Central memory CD8-positive, alpha-beta T cell (primary cell): ENCODE measurements at places on chromosomes 6 and 20.

DNA sequence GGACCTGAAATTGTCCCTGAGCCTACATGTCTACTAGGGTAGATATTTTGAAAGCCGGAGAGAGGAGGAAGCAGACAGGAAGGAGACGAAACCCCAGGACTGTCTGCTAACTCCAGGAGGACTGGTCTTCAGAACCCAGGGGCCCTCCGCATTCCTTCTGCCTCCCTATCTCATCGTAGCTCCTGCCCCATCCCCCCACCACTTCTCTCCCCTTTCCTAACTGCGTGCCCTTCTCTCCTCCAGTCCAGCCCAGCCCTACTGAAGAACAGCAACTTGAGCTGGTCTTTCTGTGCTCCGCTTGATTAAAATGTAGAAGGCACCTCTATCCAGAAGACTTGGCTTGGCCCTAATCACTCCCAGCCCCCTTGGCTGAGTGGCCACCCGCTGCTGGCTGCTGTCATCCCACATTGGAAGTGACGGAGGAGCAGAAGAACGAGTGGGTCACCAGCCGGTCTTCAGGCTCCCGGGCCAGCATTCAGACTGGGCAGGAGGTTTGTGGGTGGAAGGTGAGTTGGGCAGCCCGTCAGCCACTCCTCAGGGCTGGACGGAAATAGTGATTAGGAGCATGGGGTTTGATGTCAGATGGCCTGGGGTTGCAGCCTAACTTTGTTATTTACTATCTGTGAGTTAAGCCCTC is 28.8 kb upstream of the ANGPT4 start:
- DNase-seq, result no peak

DNA sequence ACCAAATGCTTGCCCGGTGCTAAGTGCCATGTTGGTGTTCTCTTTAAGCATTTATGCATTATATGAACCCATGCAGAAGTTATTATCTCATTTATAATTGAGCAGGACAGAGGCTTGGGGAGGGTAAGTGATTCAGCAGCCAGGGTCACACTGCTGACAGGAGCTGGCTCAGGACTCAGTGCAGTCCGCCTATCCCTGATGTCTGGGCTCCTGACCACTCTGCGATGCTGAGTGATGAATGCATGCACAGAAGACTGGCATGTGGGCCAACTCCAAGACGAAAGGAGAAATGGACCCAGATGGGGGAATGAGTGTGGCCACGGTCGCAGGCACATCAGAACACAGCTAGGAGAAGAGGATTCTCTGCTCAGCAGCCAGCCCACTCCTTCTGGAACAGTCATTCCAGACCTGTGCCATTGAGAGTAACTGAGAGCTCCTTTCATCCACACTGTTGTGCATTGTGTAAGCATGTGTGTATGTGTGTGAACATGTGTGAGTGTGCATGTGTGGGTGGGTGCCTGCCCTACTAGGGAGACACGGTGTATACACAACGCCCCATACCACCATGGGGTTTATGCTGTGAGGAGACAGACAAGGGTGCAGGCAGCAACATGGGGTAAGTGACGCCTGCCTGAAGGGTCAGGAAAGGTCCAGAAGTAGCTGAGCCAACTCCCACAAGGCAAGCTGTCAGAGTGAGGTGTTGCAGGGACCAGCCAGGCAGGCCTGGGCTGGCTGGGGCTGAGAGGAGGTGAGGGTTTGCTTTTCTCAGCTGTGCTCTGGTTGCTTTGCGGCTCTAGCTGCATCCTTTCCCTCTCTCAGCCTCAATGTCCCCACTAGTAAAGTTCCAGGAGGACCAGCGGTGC is 97.8 kb upstream of the PMEPA1 start:
- DNase-seq, result no peak

- DNase-seq, result no peak
Measured at GRCh38 chr20:63084563-63084927, 77.8 kb upstream of the BHLHE23 start.

DNA sequence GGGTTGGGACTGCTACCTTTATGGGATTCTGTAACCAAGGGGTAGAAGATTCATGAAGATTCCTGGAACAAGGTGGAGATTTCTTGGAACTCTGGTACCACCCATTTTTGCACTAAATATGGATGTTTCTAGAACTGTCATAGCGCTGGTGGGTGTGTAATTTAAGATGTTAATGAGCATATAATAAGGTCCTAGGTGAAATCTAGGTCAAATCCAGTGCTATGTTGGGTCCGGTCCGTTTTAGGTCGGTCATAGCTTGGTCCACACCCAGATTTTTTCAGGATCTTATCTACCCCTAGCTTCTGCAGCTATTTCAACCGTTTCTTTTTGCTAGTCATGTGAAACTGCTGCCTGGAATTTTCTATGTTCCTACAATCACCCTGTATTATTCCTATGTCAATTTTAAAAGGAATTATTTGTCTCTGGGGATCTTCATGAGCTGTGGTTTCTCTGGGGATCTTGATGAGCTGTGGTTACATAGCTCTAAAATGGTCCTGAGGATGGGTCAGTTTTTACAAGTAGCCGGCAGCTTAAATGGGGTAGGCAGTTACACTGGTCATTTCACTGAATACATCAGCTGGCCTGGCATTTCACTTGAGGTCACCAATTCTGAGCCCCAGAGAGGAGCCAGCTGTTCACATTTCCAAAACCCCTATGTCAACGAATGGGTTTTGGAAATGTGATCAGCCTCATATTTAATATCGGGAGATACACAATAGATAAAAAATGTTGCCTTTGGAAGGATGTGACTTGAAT is 652.3 kb upstream of the FLRT3 start:
- no peak for DNase-seq

DNA sequence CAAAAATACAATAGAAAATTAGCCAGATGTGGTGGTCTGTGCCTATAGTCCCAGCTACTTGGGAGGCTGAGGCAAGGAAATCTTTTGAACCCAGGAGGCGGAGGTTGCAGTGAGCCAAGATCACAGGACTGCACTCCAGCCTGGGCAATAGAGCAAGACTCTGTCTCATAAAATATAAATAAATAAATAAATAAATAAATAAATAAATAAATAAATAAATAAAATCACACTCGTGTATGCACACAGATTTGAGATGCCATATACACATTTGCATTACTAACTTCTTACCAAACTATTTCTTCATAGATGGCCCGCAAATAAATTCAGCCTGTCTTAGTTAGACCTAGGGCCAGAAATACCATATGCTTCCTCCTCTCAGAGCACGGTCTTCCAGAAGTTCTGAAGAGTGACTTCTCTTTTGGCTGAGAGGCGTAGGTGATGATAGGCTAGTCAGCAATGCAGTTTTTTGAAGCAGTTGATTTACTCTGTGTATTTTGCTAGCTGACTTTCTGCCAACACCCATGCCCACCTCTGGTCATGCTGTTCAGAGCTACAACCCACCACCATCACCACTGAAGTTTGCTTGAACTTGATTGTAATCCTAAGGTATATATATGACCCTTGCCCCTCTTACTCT is 150.1 kb downstream of the SASH1 start:
- no peak for DNase-seq
